Midbrain (tissue), 1 donor: ENCODE measurements at places on chromosomes 3 and 15.

- DNase-seq = peak; percentile 35
Observed at GRCh38 chr3:152834776-152835600, at the start of gene P2RY1. Gene P2RY1 (plus strand): TSS chr3:152835131. CDS start chr3:152835783, 652 bp downstream.

DNA sequence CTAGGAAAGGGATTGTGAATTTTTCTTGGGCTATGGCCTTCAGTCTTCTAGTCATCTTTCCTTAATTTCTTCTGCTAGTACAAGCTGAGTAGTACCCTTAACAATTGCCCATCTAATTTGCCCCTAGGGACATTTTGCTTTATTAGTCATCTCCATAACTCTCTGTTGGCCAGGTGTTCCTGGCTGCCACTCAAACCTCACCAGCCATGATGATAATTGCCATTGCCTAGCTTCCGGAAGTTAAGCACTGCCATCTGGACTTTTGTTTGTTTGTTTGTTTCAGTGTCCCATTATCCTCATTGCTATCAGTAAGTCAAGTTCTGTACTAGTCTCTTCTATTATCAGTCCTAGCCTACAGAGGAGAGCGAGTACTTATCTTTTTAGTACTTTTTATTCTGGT is 36.6 kb upstream of the UBL7 start:
- no peak for DNase-seq

GRCh38 chr3:83890039-83890762 is 1068.6 kb upstream of the CADM2 start:
- no peak for DNase-seq

GRCh38 chr3:119331661-119332060 is 37.5 kb downstream of the ARHGAP31 start:
- no peak for DNase-seq
